SW480 (cell line): ENCODE measurements at places on chromosomes 3 and 15.
A peak's percentile ranks its signal among the peaks of the same experiment; 100 is the strongest.

- no peak for DNase-seq
Observed at GRCh38 chr3:79516795-79517194, 251.0 kb downstream of the ROBO1 start.

DNA sequence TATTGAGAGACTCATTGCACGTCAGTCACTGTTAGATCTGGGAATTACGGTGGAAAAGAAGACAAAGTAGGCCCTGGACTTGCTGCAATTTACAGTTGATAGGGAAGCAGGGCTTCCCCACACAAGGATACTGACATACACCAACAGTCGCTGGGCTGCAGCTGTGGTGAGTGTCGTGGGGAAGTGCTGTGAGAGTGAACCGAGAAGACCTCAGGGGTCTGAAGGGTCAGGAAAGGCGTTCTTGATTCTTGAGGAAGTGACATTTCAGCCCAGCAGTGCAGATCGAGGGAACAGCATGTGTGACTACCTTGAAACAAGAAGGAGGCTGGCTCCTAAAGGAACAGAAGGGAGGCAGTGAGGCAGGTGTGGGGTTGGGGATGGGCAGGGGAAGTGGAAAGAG, 22.5 kb downstream of the MYZAP start:
- DNase-seq, result no peak

DNA sequence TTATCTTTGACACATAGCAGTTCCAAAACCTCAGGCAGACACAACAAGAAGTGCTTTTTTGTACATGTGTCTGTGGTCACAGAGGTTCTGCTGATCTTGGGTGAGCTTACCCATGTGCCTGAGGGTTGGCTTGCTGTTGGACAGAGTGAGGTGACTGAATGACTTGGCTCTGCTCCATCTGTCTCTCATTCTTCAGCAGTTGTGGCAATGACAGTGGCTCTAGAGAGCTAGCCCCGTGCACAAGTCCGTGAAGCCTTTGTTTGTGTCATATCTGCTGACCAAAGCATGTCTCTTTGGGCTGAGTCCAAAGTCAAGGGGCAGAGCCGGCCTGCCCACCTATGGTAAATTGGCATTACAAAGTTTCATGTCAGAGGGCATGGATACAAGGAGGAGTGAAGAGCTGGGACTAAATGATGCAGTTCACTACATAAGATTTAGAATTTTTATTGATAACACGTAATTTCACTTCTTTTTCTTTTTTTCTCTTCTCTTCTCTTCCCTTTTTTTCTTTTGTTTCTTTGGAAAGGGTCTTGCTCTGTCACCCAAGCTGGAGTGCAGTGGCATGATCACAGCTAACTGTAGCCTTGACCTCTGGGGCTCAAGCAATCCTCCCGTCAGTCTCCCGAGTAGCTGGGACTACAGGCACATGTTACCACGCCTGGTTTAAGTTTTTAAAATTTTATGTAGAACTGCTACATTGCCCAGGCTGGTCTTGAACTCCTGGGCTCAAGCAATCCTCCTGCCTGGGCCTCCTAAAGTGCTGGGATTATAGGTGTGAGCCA, 77.9 kb downstream of the ITPR1 start:
- DNase-seq, result no peak

DNA sequence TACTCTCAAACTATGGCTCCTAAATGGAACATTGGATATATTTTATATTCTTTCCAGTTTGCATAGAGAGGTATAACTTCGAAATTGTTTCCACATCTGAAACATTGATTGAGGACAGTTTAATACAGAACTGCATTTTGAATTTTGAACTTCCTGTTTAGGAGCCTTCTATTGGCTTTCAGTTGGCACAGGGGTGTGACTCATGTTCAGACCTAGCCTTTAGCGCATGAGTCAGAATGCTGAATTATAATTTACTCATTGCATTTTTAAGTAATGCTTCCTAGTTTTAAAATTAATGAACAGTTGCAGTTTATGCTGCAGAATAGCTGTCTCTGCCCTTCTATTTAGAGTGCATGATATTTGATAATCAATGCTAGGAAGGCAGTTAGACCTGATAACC, 751.7 kb downstream of the CADM2 start:
- DNase-seq, result no peak

DNA sequence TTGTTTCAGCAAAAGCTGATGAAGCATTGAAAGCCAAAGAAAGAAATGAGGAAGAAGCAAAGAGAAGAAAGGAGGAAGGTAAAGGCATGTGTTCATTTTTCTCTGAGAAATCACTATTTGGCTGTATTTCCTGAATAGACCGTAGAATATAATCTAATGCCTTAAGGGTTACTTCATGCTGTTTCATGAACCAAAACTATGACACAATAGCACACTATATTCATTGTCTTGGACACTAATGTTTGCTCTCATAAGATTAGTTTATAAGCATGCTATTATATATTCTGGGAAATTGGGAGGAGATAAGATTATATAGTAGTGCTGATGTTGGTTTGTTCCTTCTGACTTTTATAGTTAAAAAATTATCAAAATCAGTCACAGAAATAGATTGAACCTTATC, 110.1 kb upstream of the MLF1 start:
- DNase-seq, result no peak

- no peak for DNase-seq
Observed at GRCh38 chr3:41031401-41031800, 167.9 kb upstream of the CTNNB1 start.

- peak; percentile 83 for DNase-seq
Observed at GRCh38 chr3:192566706-192567290, 160.5 kb downstream of the FGF12 start.
